Astrocyte of the cerebellum (primary cell): ENCODE measurements at places on chromosomes 4 and X.

- DNase-seq: no peak
These were observed 44.0 kb downstream of the ADRA2C start for GRCh38 chr4:3810111-3810680.

- no peak for DNase-seq
These were observed 7.7 kb upstream of the MAPK10 start for GRCh38 chr4:86367577-86367976.

DNA sequence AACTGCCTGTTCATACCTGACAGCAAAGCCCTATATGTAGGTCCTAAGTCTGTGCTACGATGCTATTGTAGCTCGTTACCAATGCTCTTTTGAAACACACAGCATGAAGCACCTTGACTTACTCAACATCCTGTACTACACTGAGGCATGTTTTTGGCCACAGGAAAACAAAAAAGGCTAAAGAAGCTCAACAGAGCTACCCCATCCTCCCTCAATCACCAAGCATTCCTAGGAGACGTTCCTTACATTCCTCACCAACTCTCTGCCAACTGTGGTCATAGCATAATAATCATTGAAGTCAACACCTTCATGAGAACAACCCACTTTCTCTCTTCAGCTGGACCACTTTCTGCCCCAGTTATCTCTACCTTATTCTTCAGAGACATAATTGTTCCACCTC lies 73.7 kb upstream of the SLC25A43 start:
- peak; percentile 12 for DNase-seq

- DNase-seq: no peak
These were observed 72.2 kb upstream of the KLF3 start for GRCh38 chr4:38591617-38592337.

GRCh38 chr4:48450740-48451139 lies 32.4 kb upstream of the SLC10A4 start:
- no peak for DNase-seq

- no peak for DNase-seq
These were observed 36.5 kb downstream of the TBC1D9 start for GRCh38 chr4:140719686-140720085.

DNA sequence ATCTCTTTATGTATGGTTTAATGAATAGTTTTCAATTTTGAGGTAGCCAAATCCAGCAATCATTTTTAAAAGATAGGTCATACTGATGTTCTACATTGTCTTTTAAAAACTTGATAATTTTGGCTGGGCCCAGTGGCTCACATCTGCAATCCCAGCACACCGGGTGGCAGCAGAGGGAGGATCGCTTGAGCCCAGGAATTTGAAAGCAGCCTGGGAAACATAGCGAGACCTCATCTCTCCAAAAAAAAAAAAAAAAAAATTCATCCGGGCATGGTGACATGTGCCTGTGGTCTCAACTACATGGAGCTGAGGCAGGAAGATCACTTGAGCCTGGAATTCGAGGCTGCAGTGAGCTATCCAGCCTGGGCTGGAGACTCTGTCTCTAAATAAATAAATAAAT lies 419.8 kb downstream of the GALNTL6 start:
- no peak for DNase-seq

DNA sequence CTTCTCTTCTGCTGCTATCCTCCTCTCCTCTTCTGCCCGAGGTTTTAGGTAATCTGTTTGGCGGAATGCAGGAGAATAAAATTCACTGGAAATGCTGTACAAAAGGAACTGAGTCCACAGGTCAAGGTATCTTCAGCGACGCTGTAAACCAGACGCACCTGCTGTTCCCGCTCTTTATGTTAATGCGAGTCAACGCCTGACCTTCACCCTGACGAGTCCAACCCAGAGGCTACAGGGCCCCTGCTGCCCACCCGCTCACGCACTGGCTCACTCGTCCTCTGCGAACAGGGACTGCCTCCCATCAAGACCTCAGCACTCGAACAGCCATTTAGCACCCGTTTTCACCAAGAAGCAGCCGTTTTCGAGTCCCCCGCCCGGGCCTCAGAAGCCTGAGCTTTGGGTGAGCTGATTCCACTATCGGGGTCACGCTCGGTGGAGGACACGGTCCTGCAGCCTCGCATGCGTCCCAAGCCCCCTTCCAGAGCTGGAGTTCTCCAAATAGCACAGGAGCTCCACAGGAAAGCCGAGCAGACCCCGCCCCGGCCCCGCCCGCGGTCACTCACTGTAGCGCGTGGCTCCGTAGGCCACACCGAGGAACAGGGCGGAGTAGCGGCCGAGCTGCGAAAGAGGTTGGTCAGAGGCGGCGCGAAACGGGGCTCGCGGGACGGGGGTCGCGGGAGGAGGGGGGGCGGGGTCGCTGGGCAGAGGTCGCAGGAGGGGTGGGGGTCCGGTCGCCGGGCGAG lies 556 bp downstream of the ATP5ME start:
- no peak for DNase-seq

DNA sequence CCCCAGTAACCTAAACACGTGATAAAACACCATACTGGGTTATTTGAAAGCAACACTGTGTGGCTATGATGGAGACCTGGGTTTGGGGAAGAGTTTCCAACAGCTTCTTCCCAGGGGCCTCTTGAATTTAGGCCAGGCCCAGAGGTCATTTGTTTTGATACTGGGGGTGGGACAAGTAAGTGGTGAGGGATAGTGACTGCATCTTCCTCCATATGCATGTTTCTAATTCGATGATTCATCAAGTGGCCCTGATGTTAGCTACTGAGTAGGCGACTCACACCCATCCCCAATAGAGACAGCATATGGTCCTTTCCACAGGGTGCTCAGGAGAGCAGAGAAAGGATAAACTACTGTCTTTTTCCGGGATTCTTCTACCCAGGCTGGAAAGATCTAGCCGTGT lies 2.7 kb downstream of the NDP start:
- DNase-seq: no peak

DNA sequence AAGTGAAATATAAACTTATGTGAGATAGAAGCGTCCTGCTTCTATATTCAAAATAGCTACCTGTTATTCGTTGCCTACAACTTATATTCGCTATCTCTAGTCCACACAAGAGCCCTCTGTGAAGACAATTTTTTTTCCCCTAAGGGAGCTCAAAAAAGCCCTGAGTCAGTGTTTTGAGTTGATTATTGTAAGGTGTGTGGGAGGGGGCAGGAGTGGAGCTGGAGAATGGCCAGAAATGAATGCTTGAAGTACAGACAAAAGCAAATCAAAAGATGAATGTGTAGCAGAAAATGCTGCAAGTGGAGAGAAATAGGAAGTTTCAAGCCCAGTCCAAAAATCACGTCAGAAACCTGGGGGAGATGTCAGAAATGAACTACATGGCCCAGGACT lies 655.0 kb upstream of the LCORL start:
- DNase-seq: no peak

DNA sequence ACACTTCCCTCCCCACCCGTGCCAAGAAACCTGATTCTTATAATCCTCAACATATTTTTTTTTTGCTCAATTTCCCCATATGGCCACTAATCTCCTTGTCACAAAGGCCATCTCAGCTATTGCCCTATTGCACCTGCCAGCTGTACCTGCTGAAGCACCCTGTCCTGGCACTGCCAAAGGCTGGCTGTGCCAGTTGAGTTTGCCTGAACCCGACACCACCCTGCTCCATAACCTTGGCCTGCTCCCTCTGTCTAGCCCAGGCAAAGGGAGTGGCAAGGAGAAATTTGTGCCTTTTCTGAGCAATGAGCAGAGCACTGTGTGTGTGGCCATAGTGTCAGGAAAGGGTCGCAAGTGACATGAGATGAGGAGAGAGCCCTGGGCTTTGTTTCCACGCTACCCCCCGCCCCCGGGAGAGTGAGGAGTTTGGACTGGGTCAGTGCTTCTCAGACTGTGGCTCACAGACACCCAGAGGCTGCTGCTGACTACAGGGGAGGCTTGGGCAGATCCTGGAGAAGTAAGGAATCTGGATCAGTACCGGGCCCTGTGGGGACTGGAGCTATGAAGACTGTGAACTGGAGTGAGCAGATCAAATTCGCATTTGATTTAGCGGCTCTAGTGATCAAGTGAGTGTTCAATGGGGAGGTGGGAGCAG lies 42.2 kb upstream of the HMGB3 start:
- DNase-seq: no peak

- DNase-seq: no peak
These were observed 65.0 kb downstream of the MAPK10 start for GRCh38 chr4:86294883-86295282.

GRCh38 chr4:123359449-123360315 lies 36.9 kb upstream of the SPRY1 start:
- no peak for DNase-seq

GRCh38 chr4:129446074-129446473 lies 350.1 kb downstream of the C4orf33 start:
- DNase-seq: no peak

DNA sequence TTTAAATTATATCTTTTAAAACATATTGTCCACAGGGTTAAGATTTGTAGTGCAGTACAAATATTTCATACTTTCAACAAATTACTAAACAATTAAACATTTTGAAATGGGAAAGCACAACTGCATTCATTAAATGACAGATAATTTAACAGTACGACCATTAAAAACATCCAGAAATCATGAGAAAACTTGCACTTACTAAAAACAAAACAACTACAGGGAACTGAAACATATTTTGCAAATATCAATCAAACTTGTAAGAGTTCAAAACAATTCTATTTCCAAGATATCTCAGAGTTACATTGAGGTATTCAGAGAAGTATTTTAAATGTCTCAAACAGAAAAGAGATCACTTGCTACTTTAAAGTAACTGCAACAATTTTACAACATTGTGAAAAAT lies 478.5 kb upstream of the PCDH10 start:
- no peak for DNase-seq

GRCh38 chr4:5191831-5192230 lies 140.6 kb downstream of the STK32B start:
- DNase-seq: no peak

- DNase-seq: peak; percentile 38
These were observed 66.1 kb downstream of the DCHS2 start for GRCh38 chr4:154425514-154425913.

DNA sequence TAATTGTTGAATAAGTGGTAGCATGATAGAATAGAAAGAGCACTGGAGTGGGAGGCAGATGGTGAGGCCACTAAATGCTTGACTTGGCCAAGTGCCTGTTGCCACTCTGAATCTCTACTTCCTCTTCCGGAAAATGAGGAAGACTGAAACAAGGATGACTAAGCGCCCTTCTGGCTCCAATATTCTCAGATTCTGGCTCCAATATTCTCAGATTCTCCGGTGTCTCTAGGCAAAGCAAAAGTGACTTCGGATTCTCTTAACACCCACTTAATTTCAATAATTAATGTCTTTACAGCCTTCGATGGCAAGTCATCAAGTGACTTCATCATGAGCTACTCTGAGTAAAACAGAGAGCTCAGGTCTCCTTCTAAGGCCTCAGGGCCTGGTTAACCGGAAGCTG lies 402.2 kb upstream of the FGF13 start:
- no peak for DNase-seq

GRCh38 chr4:3349116-3349515 lies 56.3 kb downstream of the RGS12 start:
- no peak for DNase-seq

GRCh38 chr4:182494103-182494502 lies 250.9 kb downstream of the TENM3 start:
- DNase-seq: no peak

DNA sequence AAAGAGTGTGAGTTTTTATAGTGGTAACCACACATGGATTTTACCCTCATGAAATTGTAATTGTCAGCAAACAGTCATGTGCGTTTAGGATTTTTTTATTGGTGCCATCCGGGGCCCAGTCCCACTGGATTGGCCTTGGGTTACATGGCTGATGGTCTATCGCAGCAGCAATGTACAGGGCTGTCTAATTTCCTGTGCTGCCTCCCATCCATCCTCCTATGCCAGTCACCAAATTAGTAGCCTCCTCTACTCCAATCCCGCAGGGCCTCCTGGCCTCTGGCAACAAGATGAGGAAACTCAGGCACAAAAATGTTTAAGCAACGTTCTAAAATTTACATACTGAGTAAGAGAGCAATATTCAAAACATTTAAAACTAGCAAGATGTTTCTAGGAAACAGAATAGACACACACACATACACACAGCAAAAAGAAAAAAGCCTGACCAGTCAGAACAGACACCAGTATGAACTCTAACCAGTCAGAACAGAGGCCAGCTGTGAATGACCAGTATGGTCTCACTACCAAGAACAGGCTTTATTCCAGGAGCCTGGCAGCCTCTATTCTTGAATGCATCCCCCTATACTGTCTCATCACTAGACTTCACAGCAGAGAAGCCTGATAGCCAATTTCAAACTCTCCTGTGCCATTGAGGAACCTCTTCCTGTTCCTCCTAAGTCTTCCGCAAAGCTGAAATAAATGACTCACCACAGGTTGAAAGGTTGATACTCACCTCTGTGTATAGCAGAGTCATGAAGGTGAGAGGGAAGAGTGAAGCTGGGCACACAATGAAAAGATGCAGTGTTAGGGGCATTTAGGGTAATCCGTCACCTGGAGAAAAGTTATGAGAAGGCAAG lies 42.6 kb downstream of the CHRNA9 start:
- DNase-seq: no peak

DNA sequence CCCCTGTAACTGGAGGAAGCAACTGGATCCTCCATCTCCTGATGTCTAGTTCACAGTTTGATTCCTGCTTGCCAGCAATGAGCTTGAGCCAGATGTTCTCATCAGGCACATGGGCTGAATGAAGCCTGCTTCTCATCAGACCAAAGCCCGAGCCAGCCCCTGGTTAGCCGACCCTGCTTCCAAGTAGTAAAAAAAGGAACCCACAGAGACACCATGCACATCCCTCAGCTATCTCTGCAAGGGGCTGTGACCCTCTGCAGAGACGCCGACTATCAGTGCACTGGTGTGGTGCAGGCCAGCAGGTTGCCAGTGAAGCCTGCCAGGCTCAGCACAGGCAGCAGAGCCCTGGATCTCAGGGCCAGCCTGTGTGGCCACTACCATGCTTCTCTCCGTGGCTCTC lies 2.8 kb downstream of the DCTD start:
- no peak for DNase-seq

DNA sequence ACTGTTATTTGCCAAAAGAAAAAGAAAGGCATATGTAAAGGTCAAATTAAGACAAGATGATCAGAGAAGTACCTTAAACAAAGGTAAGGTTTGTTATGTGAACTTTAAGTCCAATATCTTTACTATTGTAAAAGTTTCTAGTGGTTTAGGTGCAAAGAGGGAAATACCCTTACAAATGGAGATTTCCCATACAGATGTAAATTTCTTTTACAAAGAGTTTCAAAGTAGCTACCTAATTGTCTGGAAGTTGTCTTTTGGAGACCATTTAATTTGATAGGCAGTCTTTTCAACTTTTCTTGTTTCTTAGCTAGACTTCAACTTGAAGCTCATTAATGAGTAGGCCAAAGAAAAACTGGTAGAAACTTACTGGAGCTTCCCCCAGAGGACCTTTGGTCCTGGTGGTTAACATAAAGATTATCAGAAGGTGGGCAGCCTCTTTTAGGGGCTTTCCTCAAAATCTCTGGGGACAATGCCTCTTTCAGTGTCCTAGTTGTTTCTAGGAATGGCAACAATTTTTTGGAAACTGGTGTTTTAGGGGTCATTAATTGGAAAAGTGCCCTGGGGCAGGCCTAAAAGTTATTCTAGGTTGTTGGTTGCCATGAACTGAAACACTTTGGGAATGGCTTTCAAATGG lies 297.3 kb downstream of the GUCY2F start:
- no peak for DNase-seq
